T-helper 1 cell treated with Interleukin-12 subunit alpha and Interleukin-12 subunit beta and Interleukin-4 antibody, amounts not matched to agents 30 ng/mL and 1 ng/mL, for 36 hours (primary cell): ENCODE measurements at places on chromosomes 5 and 9. TPM values are rescaled to one million over a fixed set of nuclear protein-coding genes. Genes with fewer than 3 reads are reported as not detected.

IFNK gene
- not detected in 2 replicates for total RNA-seq

HK3 gene
- total RNA-seq, result 0.32 and 1.1 TPM in 2 replicates

ASTN2 gene
- total RNA-seq, result 5.4 and 5.8 TPM in 2 replicates

F2RL1 gene
- total RNA-seq, result 0.71 and 0.76 TPM in 2 replicates

GABRP gene
- not detected in 2 replicates for total RNA-seq
